ENCODE measurements at places on chromosomes 1 and 21.

GRCh38 chr1:116460261-116460660 lies 87.2 kb downstream of the ATP1A1 start:
- no peak for DNase-seq

- no peak for DNase-seq
These were observed 20.9 kb upstream of the PDXK start for GRCh38 chr21:43697758-43698643.

DNA sequence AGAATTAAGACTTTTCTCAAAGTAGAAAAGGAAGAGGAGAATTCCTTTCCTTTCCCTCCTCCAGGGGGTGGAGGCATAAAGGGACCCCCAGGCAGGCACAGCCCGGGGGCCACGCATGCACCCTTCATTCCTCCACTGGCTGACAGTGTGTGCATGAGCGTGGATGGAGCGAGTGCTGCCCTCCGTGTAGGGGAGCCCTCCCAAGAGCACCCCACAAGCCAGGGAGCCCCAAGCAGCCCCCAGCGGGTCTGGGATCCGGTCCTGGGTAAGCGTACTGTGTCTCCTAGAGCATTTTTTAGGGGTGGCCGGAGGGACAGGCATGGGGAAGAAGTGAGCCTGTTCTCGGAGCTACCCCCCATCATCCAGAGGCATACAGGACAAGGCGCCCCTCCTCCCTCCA lies 120.5 kb downstream of the SIK1 start:
- DNase-seq = no peak

GRCh38 chr1:29907596-29907995 lies 671.3 kb downstream of the PTPRU start:
- no peak for DNase-seq

- no peak for DNase-seq
These were observed at the start of gene KRTAP10-2 for GRCh38 chr21:44551340-44551961. Gene KRTAP10-2, minus strand, starts transcription at chr21:44551505. Its CDS starts 47 bp downstream, at chr21:44551458.

GRCh38 chr1:116916533-116917445 lies 7.1 kb downstream of the PTGFRN start:
- DNase-seq = no peak

DNA sequence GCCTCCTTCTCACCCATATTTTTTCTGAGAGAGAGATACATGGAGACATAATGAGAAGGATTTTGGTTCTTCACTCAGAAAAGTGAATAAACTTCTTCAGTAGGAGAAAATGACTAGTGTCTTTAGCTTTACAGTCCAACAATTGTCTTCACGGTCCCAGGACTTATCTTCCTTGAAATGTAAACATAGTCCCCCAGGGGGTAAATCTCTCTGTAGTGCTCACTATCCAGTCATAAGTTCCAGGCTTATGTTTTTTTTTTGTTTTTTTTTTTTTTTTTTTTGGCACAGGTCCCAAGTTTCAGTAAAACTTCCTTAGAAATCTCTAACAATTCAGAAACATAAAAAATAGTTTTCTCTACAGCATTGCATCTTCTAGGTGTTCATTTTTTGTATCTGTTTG lies 890.2 kb upstream of the B3GALT2 start:
- DNase-seq = no peak

DNA sequence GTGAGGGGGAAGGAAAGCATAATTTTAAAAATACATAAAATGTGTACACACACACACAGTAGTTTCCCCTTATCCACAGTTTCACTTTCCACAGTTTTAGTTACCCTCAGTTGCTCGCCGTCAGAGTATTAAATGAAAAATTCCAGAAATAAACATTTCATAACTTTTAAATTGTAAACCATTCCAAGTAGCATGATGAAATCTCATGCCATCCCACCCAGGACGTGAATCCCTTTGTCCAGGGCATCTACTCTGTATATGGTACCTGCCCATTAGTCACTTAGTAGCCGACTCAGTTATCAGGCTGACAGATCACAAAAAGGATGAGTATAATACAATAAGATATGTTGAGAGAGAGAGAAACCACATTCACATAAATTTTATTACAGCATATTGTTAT lies 36.2 kb downstream of the EPS15 start:
- DNase-seq = no peak

GRCh38 chr1:93990010-93990409 lies 80.8 kb upstream of the GCLM start:
- no peak for DNase-seq

DNA sequence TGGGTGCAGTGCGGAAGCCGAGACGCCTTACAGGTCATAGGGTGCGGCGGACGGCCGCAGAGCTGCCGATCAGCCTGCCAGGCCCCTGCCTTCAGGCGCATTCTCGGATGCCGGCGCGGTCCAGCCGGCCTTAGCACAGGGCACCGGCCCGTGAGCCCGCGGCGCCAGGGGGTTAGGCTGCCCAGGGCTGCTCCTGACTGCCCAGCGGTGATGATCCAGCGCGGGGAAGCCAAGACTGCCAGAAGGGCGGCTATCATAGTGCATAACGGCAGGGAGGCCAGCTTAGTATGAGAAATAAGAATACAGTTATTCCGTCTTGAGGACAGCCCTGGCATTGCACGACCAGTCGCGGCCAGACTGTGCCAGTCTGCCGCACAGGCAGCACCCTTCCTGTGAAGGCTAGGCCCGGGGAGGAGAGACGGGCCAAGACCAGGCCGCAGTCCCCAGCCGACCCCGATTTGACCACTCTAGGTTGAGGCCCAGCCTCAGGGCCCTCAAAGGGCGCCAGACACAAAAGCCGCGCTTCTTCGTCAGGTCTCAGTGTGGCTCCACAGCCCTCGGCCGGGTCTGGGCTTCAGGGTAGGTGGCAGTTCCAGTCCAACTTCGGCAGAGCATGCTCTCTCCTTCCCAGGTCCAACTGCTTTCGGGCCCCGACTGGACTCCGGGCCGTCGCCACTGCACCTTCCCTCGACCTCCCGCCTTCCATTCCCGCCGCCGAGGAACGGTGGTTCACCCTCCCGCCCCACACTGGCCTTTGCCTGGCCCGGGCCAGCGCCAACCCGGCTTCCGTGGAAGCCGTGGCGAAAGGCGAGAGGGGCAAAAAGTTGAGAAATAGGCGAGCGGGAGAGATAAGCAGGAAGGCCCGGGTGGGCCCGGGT lies 829 bp downstream of the ALX3 start:
- no peak for DNase-seq

- no peak for DNase-seq
These were observed 118.8 kb upstream of the PBX1 start for GRCh38 chr1:164440232-164440631.

DNA sequence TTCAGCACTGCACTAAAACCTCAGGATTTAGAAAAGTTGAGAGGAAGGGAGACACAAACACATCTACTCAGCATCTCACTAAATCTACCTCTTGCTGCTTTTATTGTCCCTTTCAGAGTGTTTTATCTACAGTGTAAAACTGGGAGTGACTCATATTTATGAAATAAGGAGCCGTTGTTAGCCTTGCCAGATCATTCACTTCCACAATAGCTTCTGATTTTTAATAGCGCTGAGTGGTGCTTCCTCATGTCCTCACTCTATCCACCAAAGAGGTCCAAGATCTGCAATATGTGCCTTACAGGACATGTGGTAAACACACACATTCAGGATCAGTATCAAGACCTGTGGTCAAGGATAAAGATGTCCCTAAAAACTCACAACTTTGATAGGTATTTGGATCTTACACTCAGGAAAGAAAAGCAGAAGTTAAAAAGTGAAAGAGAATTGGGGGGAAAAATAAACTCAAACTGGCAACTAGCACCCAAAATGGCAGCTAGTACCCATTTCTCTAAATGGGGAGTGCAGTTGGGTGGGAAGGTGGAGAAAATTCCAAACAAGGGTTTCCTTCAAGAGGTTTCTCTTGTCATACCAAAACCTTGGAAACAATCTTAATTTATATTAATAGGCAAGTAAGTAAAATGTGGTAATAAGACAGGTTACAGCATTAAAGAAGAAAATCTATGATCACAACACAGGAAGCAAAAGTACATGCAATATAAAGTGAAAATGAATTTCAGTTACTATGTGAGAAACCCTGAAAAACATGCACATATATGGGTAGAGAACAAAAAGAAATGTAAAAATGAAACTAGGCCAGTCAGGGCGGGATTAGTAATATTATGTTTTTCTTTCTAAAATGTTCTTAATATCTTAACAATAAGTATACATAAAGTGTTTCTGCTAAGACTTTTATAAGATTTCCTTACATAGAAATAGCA lies 15.9 kb downstream of the DUSP10 start:
- no peak for DNase-seq

Data from kidney epithelial cell (primary cell).